ENCODE measurements at places on chromosomes 5 and 9.

GRCh38 chr5:132095424-132095972 is 21.9 kb downstream of the CSF2 start:
- no peak for DNase-seq

DNA sequence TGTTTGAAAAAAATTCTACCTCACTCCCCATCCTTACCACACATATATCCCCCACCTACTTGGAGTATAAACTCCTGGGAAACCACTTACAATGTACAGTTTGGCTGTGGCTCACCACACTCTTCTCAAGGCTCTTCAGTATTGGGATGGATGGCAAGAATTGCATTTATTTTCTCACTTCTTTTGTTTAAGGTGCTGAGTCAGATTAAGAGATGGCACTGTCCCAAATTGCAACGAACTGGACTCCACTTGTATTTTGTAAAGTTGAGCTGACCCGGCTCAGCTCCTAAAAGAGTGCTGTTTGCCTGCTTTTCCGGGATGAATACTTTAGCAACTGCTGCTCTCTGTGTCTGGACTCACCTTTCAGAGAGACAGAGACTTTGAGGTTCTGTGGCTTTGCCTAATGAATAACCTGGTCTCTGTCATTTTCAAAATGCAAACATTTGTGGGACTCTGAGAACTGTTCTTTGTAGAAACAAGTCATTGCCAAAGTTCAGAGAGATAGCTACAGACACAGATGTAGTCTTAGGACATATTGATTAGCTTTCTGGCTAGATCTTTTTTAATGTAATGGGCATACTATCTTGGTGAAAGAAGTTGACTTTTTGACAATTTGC is 42.2 kb downstream of the PPP2R2B start:
- no peak for DNase-seq

- DNase-seq: no peak
Observed at GRCh38 chr5:40277161-40277906, 402.4 kb upstream of the PTGER4 start.

DNA sequence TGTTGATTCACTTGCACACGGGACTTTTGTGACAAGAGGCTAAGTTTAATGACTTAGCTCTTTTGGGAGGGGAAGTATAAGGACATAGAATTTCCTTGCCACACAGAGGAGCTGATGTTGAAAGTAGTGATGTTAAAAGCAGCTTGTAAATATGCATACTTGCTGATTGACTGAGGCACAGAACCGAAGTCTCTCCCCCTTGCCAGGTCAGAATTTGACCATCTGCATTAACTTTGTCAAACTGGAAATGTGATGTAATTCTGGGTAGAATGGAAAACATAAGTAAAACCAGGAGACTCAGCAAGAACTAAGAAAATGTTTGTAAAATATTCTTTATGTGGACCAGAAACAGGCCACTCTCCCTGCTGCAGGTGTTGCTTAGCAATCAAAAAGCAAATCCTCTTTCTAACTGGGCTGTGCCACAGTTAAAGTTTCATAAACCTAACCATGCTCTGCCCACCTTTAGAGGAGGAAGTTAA is 284.2 kb downstream of the NR3C1 start:
- DNase-seq: no peak

- no peak for DNase-seq
Observed at GRCh38 chr5:77924081-77924480, 147.9 kb upstream of the TBCA start.

DNA sequence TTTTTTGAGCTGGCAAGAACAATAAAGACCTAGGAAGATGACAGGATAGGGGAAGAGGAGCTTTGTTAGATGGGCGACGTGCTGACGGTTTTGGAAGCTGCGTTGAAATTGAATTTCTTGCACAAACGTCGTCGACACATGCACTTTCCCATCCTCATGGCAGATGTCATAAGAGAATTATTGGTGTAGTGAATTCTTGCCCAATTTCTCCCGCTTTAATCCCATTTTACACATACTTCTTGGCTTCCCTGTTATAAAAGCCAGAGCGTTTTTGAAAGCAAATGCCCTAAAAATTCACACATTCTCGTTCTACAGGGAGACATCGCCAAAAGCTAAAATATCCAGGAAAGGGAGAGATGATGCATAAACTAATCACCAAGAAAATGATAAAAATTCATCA is 109.8 kb upstream of the DAP start:
- no peak for DNase-seq

All from cardiac septum (tissue), 1 donor.